ENCODE measurements at places on chromosomes 3 and 15.

DNA sequence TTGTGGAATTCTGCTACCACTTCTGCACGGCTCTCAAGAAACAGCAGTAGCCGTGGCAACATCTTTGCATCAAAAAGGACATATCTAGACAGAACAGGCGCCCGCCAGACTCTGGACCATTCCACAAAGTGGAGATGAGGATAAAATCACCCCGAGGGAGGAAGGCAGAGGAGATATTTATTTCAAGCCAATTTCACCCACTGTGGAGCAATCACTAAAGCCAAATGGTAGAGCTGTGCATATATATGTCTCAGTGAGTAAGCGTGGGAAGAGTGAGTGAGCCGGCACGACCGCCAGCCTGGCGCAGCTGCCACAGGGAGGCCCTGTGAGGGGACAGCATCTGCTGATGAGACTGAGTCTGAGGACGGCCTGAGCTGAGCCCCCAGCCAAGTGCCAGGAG lies 111.3 kb downstream of the MEGF11 start:
- DNase-seq = no peak

DNA sequence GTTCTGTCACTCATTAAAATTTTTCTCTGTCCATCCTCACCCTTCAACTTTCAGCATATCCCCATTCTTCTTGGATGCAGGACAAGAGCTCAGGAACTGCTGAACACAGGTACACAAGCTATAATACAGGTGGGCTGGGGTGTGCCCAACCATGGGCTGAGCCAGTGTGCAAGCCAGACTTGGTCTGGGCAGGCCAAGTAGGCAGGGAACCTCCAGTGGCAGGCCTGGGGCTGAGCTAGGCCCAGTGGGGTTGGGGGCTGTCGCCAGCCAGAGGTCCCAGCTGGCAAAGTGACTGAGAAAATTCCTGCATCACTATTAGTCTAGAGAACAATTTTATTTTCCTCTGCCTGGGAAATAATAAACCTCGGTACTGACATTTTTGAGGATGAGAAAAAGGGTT lies 202.9 kb downstream of the LRRC3B start:
- no peak for DNase-seq

DNA sequence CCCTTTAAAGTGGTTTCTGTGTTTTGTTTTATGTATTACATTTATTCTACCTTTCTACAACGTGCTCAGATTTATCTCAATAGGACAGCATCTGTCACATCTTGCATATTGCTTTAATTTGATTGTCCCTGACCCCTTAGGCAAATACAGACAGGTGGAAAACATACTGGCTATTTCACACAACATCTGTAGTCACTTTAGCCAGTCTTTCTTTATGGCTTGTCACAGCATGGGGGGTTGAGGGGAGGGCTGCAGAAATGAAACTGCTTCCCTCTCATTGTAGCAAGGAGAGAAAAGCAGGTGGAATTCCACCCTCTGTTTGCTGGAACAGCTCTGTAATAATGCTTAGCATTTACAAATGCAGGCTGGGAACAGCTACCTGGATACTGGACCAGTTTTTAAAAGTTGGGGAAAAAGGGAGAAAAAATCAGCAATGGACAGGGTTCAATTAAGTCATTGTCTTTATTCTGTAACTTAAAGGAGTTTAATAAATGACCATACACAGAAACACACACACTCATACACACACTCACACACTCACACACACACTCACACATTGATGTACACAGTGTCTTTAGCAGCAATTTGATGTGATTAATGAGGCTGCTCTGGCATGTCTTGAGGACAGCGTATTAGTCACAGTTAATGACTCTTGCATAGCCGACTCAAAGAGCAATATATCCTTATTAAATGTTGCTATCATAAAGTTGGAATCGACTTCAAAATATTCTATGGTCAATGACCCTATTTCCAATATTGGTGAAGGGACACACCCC lies 283.7 kb upstream of the GBE1 start:
- DNase-seq = no peak

GRCh38 chr3:140403079-140403478 lies 274.8 kb upstream of the TRIM42 start:
- no peak for DNase-seq

GRCh38 chr3:147417551-147418295 lies 8.6 kb downstream of the ZIC1 start:
- no peak for DNase-seq

GRCh38 chr3:59836531-59836930 lies 786.7 kb upstream of the CFAP20DC start:
- no peak for DNase-seq

- no peak for DNase-seq
These were observed 359.2 kb upstream of the THRB start for GRCh38 chr3:24853685-24854490.

GRCh38 chr15:85444122-85444745 lies 63.8 kb downstream of the AKAP13 start:
- DNase-seq = no peak

- DNase-seq = no peak
These were observed 542 bp downstream of the ACAA1 start for GRCh38 chr3:38136393-38136776.

GRCh38 chr3:36957862-36958686 lies 13.2 kb upstream of the TRANK1 start:
- DNase-seq = no peak

GRCh38 chr3:169327546-169328356 lies 335.8 kb downstream of the MECOM start:
- no peak for DNase-seq

DNA sequence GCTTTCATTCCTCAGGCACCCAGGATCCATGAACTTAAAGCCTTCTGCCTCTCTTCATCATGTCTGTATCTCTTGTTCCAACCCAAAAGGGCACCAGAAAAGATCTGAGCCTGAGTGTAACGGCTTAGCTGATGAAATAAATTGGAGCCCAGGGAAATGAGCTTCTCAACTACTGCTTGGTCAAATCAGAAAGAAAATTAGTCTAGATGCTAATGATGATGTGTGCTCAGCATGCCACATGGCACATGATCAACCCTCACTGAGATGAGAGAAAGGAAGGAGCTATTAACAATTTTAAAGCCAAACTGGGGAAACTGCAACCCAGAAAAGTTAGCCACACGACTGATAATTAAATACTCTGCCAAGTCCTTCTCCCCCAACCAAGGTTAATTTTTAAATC lies 325.7 kb downstream of the CNTN3 start:
- no peak for DNase-seq

- no peak for DNase-seq
These were observed 409.8 kb upstream of the TMCO5A start for GRCh38 chr15:37524601-37525000.

DNA sequence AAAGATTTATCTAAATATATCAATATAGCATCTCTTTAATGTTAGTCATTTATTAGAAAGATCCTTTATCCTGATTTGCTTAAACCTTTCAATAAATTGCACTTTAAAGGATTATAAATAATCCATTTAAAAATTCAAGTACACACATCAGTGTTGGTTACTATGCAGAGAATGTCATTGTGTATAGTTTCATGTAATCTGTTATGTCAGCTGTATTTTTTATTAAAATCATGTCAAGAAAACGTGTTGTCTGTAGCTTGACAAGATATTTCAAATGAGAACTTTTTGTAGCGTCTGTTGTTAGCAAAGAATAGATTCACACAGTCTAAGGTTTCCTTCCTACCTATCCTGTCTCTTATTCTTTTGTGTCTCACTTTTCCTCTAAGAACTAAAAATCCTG lies 7.8 kb downstream of the PDHB start:
- no peak for DNase-seq

- DNase-seq = no peak
These were observed 509.9 kb downstream of the OCA2 start for GRCh38 chr15:27589260-27589659.

GRCh38 chr3:106719077-106719476 lies 658.2 kb upstream of the CCDC54 start:
- no peak for DNase-seq

DNA sequence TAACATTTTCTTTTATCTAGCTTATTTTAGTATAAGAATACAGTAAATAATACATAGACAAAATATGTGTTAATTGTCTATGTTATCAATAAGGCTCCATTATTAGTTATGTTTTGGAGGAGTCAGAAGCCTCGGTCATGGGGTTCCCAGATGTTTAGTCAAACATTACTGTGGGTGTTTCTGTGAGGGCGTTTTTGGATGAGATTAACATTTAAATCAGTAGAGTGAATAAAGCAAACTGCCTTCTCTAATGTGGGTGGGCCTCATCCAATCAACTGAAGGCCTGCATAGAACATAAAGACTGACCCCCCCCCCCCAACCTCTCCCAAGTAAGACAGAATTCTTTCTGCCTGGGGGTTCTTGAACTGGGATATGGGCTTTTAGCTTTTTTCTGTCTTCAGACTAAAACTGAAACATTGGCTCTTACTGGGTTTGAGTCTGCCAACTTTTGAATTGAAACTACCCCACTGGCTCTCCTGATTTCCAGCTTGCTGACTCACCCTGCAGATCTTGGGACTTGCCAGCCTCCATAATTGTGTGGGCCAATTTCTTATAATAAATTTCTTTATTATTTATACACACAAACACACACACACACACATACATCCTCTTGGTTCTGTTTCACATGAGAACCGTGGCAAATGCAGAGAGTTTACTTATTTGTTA lies 192.0 kb downstream of the TPRG1 start:
- no peak for DNase-seq

DNA sequence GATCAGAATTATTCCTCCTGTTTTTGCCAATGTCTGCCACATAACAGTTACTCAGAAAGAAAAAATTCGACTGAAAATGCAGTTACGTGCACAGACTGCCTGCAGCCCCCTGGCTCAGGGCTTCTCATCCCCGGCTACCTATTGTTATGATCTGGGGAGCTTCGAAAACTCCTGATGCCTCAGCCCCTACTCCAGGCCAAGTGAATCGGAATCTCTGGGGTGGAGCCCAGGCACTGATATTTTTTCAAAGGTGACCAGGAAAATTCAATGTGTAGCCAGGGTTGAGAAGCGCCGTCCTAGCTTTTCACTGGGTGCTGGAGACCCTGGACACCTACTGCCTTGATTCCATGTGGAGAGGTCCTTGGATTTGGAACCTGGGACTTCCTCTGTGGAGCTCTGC lies 8.5 kb downstream of the ADAMTS17 start:
- no peak for DNase-seq

- DNase-seq = no peak
These were observed 61.5 kb downstream of the MYO1E start for GRCh38 chr15:59311195-59311594.

DNA sequence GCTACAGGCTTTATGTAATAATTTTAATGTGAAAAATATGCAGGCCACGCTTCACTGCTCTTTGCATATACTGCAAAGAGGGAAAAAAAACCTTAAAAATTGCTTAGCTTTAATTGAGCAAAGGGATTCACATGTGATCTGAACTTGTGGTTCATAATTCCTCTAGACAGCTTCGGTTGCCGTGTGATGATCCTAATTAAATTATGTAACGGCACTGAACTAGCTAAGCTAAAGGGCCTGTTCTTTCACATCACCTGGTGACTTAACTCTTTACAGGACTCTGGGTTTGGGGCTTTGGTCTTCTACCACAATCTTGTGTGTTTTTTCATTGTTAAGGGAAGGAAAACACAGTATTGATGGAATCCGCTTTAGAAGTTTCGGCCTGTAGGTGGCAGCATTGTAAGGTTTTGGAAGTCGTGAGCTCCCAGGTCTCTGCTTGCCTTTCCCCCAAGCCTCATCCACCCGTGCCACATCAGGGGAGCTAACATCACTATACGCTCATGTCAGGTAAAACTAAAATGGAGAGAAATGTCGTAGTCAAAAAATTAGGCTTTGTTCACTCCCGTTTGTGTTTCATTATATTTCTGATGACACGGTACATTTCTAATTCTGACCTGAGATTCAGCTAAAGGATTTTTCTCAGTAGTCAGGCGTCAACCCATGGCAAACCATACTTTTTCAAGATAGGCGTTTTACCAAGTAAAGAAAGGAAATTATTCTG lies 205.6 kb upstream of the DPH6 start:
- DNase-seq = peak; percentile 29

- no peak for DNase-seq
These were observed 14.4 kb upstream of the ALDH1L1 start for GRCh38 chr3:126194713-126195305.

GRCh38 chr15:96268442-96269204 lies 61.9 kb upstream of the NR2F2 start:
- DNase-seq = no peak

DNA sequence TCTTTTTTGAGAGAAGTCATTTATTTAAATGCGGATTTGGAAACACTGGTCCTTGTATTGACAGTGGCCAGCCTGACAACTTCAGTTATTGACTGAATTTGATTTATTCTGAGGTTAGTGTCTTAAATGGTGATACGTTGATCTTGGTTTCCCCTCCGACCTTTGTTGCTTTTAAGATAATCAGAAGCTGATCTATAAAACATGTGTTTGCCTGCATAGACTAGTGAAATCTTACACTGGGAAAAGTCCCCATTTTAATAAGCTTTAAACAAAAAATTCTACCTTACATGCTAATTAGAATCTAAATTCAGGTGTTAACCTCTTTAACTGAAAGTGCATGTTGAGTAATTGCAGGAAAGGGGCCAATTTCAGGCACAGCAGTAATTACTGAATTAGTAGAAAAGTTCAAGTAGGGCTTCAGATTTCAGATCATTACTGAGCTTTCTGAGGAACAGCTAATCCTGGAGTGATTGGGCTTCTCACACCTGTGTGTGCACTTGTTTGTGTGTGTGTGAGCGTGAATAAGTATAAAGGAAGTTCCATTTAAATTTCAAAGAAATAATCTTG lies 221.4 kb downstream of the SOX2 start:
- no peak for DNase-seq

DNA sequence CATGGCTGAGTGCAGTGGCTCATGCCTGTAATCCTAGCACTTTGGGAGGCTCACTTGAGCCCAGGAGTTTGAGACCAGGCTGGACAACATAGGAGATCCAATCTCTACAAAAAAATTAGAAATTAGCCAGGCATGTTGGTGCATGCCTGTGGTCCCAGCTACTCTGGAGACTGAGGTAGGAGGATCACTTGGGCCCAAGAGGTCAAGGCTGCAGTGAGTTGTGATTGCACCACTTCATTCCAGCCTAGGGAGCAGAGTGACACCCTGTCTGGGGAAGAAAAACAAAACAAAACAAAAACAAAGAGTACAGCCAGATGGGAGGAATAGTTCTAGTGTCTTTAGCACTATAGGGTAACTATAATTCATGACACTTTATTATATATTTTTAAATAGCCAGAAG lies 26.2 kb upstream of the COMMD4 start:
- DNase-seq = no peak

- DNase-seq = no peak
These were observed 22.1 kb upstream of the PRR23E start for GRCh38 chr3:127170814-127171213.

- no peak for DNase-seq
These were observed 36.9 kb upstream of the FRMD4B start for GRCh38 chr3:69422751-69423150.

GRCh38 chr3:157059181-157059580 lies 100.8 kb downstream of the CCNL1 start:
- no peak for DNase-seq

- DNase-seq = no peak
These were observed 77.0 kb downstream of the INO80 start for GRCh38 chr15:41039121-41039520.

DNA sequence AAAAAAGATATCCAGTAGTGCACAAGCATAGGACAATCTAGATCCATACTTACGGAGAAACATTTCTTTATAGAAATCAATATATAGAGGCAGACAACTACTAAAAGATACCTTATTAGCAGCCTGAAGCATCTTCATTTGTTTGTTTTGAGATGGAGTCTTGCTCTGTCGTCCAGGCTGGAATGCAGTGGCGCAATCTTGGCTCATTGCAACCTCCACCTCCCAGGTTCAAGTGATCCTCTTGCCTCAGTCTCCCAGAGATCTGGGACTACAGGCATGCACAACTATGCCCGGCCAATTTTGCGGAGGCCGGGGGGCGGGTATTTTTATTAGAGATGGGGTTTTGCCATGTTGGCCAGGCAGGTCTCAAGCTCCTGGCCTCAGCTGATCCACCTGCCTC lies 18.3 kb upstream of the SLMAP start:
- DNase-seq = no peak

All from germinal center (tissue), 1 donor.